CD4-positive, alpha-beta T cell treated with Interleukin-4 for 4 hours (primary cell): ENCODE measurements at places on chromosomes 2 and 18.

DNA sequence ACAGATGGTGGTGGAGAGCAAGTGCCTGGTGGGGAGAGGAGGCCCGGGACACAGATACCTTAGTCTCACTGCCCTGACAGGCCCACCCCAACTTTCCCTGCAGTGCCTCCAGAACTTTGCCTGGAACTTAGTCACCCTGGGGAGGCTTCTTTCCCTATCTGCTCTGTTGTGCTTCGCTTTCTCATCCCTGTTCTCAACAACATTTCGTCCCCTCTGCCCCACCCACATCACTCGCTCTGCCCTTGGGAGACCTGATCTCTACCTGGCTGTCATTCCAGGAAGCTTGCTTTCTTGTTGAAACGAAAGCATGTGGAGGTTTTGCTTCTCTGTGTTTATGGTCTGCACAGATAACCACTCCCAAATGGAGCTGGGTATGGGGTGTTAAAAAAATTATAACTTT is 93.8 kb downstream of the PRKCE start:
- DNase-seq, result no peak

DNA sequence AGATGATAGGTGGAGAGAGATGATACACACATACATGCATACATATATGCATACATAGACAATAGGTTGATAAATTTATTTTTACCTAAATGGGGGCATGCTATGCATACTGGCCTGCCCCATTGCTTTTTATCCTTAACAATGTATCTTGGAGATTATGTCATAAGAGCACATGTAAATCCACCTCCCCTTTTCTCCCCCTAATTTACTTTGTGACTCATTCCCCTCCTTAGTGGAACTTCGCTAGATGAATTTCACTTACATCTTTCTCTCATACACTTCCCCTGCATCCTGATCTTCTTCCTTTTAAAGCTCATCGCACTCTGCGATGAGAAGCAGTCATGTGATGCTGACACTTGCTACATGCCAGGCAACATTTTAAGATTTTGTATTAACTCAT is 223.6 kb downstream of the C1D start:
- DNase-seq, result no peak

DNA sequence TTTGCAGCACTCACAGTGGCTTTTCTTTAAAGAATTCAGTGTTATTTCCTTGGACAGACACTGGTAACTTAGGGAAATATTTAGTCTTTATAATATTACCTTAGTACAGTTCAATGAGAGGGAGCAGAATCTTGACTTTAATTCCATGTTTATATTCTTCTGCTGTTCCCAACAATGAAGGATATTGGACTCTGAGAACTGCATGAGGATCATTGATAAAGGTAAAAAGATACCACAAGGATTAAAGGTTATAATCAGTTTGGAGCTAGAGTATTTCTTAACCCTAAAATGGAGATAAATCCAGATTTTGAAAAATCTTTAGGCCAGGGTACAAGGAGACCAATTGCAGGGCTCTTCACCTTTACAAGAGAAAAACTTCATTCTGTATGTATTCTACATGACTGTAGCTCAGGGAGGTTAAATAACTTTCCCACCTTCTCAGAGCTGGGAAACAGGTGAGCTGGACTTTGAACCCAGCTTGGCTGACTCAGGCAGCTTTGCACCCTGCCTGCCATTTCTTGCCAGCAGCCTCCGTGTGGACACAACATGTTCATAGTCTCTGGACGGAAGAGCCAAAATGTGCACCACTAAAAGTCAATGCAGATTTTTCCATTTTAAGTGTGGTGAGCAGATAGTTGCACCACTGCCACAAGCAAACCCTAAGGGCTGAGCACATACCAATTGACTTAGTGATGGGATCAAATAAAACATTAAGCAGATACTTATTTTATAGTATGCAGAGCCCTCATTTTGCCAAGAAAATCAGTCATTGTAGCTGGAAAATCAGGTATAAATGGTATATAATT is 26.7 kb downstream of the UPP2 start:
- no peak for DNase-seq

- DNase-seq, result no peak
Measured at GRCh38 chr18:75548353-75548905, 120.9 kb upstream of the SMIM21 start.

- DNase-seq, result no peak
Measured at GRCh38 chr2:149315461-149315860, 14.9 kb upstream of the LYPD6 start.

DNA sequence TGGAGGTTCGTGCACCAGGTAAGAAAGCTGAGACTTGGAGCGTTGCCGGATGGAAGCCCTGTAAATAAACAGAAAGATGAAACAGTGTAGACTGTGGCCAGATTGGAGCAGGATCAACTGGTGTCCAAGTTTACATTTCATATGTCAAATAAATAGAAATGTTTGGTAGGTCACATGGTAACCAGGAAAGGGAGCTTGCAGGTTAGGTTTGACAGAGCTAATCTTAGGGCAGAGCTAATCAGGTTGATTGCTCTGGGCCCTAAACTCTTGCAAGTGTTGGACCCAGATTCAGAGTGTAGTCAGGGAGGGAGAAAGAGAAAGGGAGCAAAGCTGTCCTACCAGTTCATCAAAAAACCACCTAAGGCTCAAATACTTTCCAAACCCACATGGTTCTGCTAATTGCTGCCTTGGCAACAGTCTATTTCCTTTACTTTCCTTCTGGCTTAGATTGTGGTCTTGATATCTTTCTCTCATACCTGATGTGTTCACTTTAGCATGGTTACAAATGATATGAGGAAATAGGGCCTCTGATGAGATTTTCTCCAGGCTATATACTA is 63.2 kb downstream of the G6PC2 start:
- no peak for DNase-seq

GRCh38 chr2:181715033-181715630 is 34.8 kb upstream of the NEUROD1 start:
- DNase-seq, result peak; percentile 77

- DNase-seq, result no peak
Measured at GRCh38 chr2:101690547-101691152, 6.9 kb upstream of the MAP4K4 start.

- no peak for DNase-seq
Measured at GRCh38 chr18:33697498-33697897, 119.5 kb downstream of the ASXL3 start.

DNA sequence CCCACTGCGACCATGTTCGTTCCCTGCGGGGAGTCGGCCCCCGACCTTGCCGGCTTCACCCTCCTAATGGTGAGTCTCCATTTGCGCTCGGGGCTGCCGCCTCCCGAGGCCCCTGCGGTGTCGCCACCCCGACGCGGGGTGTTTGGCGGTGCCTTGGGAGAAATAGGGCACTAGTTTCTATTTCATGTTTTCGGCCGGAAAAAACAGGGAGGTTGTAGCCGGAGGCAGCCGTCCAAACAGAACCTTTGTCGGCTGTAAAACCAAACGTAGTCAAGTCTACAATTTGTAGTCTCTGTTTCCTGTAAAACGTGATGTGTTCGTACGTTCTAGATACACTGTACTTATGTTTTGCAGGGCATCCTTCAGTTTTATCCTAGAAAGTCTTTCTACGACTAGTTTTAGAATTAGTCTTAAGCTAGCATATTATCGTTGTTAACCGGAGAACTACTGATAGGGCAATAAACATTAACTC is 290 bp downstream of the PSMG2 start:
- DNase-seq, result no peak

- DNase-seq, result no peak
Measured at GRCh38 chr2:121128741-121129659, 156.0 kb downstream of the TFCP2L1 start.

DNA sequence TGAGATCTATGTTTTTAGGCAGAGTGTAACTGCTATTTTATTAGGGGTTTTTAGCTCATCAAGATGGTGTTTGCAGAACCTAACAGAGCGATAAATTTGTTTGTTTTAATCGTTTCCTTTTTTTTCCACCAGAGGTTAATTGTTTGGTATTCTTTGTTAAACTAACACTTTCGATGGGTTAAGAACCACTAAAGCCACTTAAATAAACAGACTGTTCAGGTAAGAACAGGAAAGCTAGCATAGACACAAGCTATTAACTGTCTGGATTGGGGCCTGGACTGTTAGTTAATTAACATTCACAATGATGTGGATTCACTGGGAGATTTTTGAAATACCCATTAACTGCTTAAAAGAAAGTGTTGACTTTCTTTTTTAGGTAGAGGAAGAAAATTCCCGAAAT is 209.0 kb upstream of the COPS8 start:
- DNase-seq, result no peak

- no peak for DNase-seq
Measured at GRCh38 chr18:49731421-49731841, 81.9 kb downstream of the ACAA2 start.

- peak; percentile 46 for DNase-seq
Measured at GRCh38 chr2:203737360-203737759, 30.9 kb downstream of the CD28 start.

- no peak for DNase-seq
Measured at GRCh38 chr18:53861185-53861584, 363.3 kb downstream of the MBD2 start.

GRCh38 chr2:191434072-191434471 is 188.9 kb downstream of the MYO1B start:
- DNase-seq, result no peak

DNA sequence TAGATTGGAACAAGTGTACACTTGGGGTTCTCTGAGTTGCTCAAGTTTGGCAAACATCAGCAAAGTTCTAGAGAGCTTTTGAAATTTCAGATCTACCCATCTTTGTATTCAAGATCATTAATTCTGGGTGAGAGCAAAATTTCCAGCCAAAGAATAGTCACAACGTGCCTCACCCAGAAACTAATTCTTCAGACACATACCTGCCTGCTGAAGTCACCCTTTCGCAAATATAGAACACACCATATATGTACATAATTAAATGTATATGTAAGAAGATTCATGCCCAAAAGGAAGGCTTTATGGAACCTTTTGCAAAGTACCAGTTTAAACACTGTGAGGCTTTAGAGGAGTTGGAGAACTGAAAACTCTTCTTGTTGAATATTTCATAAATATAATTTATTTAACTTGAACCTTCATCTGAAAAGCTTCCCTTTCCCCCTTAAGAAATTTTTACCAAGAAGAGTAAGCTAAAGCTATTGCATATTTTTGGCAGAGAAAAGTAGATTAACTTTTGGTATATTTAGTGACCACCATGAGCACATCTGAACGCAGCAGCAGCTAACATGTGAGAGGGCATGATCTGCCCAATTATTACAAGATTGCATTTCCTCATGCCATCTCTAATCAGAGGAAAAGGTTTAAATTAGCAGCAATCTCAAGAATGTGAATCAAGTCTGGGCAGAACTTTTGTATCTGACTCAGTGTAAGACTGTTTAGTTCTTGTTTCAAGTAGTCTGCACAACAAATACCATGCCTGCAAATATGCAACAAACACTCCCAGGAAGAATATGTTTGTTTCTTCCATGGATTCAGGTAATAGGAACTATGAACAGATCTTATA is 8.2 kb downstream of the RND3 start:
- DNase-seq, result no peak

- no peak for DNase-seq
Measured at GRCh38 chr2:128638341-128639119, 319.9 kb upstream of the HS6ST1 start.

DNA sequence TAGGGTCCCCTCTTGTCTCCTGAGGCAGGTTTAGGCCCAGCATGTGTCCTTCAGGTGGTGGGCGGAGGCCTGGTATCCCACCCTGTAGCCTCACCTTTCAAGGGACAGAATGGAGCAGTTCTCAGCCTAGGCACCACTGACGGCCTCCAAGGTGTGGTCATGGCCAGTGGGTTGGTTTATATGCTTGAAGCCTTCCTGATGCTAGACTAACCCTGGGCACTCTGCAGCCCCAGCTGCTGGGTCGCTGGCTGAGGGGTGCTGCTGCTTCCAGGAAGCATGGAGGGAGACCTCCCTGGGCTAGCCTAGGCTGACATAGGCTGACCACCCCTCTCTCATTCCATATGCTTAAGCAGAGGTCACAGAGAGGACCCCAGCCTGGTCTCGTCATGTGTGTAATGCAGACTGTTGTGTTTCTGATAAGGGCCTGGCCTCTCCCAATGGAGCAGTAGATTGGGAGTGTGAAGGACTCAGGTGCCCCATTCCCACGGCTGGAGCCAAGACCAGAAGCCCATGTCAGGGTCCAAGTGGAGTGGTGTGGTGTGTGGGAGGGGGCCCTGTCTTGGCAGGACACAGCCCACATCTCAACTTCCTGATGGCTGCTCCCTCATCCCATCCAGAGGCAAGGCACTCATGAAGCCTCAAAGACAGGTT is 206.6 kb downstream of the DYSF start:
- no peak for DNase-seq

GRCh38 chr18:71442731-71443141 is 1101.4 kb downstream of the CBLN2 start:
- DNase-seq, result no peak

DNA sequence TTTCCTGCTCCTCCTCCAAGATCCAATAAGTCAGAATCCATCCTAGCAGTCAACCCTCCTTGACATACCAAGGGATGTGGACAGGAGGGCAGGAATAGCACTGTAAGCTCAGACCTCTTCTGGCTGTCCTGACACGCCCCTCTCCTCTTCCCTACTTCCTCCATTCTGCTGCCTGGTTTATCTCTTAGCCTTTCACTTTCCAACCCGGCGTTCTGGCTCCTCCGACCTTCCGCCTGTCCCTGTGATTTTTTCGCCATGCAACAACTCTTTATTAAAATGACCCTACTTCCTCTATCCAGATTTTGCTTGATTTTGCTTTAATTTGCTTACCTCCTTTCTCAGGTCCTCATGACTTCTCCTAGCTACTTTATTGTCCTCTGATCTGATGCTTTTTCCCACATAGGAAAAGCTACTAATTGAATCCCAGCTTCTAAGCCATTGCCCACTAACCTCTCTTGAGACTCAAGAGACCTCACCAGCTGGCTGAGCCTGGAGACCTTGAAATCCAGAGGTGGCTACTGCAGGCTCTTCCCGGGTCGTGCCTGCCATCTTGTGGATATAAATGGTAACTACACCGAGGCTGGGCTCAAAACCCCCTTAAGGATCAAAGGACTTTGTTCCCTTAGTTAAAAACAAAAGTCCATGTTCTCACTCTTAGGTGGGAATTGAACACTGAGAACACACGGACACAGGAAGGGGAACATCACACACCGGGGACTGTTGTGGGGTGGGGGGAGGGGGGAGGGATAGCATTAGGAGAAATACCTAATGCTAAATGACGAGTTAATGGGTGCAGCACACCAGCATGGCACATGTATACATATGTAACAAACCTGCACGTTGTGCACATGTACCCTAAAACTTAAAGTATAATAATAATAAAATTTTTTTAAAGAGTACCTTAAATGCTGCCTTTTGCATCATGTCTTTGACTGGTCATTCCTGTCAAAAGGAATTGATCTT is 139.4 kb downstream of the AKAIN1 start:
- DNase-seq, result peak; percentile 35

DNA sequence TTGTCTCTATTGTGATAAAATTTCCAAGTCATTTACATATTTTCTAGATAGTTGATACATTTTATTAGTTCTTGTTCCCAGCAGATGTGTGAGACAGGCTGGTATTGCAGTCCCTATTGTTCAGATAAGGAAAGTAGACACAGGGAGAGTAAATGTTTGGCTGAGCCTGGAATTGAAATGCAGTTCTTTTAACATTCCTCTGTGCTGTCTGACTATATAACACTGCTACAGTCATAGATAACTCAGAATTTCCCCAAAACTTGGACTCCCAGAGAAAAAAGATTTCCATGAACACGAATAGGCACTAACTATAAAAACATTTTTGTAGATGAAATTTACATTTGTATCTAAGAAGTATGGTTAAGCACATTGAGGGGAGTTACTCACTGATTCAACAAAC is 71.4 kb downstream of the PLCL1 start:
- DNase-seq, result no peak

GRCh38 chr2:5563411-5563810 is 128.8 kb upstream of the SOX11 start:
- DNase-seq, result no peak
